ENCODE measurements at places on chromosomes 3 and 15.

- DNase-seq: no peak
Observed at GRCh38 chr15:97979140-97979520, 18.6 kb downstream of the ARRDC4 start.

GRCh38 chr15:89747708-89748682 is 3.1 kb downstream of the MESP1 start:
- DNase-seq: no peak

- no peak for DNase-seq
Observed at GRCh38 chr3:111785034-111785433, 74.0 kb upstream of the PHLDB2 start.

DNA sequence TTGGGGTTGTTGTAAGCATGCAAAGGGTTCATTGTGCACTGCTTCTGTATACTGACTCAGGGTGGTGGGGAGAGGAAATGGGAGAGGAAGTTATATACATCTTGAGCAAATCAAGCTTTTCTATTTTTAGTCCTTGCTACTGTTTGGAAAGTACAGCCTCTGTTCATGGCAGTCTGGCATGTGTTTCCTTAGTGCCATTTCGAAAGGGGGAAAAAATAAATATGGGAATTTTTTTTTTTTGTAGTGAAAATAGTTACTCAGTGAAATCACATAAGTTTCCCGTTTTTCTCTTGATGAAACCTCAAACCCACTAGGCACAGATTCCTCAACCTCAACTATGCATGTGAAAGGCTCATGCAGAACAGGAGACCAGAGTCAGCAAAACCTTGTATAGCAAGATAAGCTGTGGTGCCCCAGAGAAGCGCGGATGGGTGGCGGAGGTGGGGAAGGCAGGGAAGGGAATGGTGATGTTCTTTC is 353.3 kb downstream of the LPP start:
- peak; percentile 92 for DNase-seq

GRCh38 chr3:110077093-110077492 is 739.7 kb upstream of the DPPA4 start:
- DNase-seq: no peak

DNA sequence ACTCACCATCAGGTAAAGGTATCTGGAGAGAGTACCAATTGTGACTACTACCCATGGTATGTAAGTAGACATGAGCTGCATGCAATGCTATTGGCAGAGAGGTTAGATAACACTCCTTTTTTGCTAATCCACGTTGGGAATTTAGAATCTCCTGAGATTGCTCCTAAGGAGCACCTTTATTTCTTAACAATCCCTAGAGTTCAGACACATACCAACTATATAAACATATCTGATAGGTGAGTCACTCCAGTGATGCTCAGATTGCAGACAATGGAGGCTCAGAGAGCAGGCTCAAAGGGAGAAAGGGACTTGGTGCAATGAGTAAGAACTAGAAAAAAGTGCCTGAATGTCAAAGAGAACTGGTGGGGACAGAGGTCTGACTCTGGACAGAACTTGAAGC is 47.0 kb upstream of the LRRFIP2 start:
- peak; percentile 60 for DNase-seq

- no peak for DNase-seq
Observed at GRCh38 chr3:108804437-108804836, 18.1 kb upstream of the TRAT1 start.

- no peak for DNase-seq
Observed at GRCh38 chr3:23533996-23534395, 271.8 kb upstream of the UBE2E1 start.

GRCh38 chr3:136055491-136055890 is 90.0 kb downstream of the PPP2R3A start:
- DNase-seq: no peak

- no peak for DNase-seq
Observed at GRCh38 chr3:4928277-4928789, 50.9 kb upstream of the BHLHE40 start.

- DNase-seq: no peak
Observed at GRCh38 chr15:42083916-42084315, 10.4 kb downstream of the PLA2G4D start.

- DNase-seq: peak; percentile 55
Observed at GRCh38 chr15:92883163-92883875, 16.8 kb upstream of the CHD2 start.

- no peak for DNase-seq
Observed at GRCh38 chr3:9945358-9945757, 6.8 kb downstream of the PRRT3 start.

GRCh38 chr3:44252332-44252959 is 10.8 kb downstream of the TOPAZ1 start:
- DNase-seq: no peak

DNA sequence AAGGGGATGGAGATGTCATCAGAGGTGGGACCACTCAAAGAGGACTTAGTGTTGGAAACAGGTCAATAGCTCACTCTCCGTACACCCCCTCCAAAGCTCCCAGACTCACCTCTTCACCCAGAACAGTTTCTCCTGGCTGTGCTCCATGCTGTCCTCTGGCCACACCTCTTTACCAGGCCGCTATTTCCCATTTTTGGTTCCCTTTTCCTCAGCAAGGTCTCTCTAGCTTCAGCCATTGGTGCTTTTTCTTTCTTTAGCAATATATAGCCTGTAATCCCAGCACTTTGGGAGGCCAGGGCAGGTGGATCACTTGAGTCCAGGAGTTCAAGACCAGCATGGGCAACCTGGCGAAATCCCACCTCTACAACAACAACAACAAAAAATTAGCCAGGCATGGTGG is 123.6 kb upstream of the SMAD3 start:
- no peak for DNase-seq

DNA sequence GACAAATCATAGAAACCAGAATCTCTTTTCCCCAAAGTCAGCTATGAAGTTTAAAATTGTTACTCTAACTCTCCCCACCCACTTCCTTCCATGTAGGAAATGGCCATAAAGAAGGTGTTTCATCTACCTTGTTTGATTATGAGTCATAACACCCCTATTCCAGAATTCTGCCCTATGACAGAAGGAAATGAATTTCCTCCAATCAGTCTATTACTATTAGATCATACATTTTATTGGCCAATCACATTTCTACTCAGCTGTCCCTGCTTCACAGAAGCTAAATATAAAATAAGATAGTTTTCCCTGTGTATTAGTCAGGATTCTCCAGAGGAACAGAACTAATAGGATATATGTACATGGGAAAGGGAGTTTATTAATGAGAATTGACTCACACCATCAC is 102.1 kb downstream of the TGFBR2 start:
- no peak for DNase-seq

DNA sequence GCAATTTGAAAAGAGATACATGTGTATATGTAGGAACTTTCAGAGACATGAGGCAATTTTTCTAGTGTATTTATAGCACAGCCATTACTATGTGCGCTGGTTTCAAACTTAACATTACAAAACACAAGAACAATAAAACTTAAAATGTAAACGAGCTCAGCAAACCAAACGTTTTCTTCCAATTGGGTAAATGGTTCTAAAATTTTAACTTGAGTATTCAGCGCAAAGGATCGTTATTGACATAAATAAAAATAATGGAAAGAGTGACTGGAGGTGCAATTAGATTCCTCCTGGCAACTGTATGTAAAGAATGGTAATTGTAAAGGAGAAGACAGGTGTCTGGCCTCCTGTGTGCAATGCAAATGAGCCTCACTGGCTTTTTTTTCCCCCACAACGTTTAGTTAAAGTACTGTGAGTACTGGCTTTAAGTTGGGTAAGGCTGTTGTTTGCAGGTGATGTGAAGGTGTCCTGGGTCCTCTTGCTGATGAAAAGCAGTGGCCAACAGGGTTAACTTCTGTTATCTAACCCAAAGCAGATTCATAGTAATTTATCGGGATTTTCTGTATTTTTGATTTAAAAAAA is 14.1 kb upstream of the GADL1 start:
- DNase-seq: no peak

- DNase-seq: no peak
Observed at GRCh38 chr3:149207475-149207874, 14.2 kb downstream of the CP start.

- DNase-seq: no peak
Observed at GRCh38 chr3:164004205-164004604, 1074.1 kb downstream of the SI start.

- no peak for DNase-seq
Observed at GRCh38 chr3:175704366-175705055, 845.4 kb downstream of the NAALADL2 start.

Measured in adipocyte (in vitro differentiated cells).